ENCODE measurements at places on chromosomes 1 and 21.

GRCh38 chr1:164637461-164638375 lies 78.7 kb downstream of the PBX1 start:
- peak; percentile 41 for DNase-seq

DNA sequence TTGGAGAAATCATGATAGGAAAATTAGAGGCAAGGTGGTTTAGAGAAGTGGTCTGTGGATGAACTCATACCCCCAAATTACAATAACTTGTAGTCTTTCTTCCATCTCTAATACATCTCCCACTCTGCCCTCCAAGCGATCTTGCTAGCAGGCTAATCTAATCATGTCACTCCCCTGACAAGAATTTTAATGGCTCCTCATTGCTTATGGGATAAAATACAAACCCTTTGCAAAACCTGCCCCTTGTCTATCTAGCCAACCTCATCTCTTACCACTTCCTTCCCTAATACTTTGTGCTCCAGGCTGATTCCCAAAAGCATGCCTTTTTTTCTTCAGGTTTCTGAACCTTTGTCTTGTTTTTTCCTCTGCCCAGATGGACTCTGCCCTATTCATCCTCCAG lies 71.3 kb upstream of the LRRN2 start:
- DNase-seq = no peak

DNA sequence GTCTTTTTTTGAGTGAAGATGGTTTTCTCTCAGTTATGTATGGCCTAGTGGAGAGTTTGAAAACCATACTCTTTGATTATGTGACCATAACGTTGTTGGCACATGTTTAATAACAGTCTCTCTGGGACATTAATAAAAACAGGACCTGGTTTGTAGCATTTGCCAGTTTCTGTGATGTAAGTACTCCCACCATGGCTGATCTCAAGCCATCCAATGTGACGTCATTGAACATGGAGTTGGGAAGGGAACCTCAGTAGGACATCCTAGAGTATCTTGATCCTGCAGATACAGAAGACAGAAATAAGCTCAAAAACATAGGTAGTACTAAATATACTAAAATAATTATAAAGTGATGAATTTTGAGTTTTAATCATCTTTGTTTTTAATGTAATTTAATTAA lies 107.0 kb downstream of the ACTL8 start:
- no peak for DNase-seq

DNA sequence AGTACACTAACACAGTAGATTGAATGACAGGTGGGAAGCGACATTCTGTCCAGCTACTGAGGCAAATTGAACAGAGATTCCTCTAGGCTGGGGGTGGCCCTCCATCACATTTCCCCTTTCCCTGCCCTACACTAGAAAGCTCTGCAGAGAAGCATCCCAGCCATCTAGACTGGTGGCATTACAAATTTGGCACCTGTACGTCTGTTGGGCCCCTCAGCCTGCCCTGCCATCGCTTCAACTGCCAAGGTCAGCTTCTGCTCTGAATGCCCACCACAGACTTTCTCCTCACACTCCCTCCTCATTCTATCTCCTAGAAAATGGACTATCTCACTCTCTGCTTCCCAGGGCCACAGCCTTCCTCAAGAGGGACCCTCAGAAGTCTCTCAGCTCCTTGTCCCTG lies 16.7 kb downstream of the TRABD2B start:
- DNase-seq = no peak

DNA sequence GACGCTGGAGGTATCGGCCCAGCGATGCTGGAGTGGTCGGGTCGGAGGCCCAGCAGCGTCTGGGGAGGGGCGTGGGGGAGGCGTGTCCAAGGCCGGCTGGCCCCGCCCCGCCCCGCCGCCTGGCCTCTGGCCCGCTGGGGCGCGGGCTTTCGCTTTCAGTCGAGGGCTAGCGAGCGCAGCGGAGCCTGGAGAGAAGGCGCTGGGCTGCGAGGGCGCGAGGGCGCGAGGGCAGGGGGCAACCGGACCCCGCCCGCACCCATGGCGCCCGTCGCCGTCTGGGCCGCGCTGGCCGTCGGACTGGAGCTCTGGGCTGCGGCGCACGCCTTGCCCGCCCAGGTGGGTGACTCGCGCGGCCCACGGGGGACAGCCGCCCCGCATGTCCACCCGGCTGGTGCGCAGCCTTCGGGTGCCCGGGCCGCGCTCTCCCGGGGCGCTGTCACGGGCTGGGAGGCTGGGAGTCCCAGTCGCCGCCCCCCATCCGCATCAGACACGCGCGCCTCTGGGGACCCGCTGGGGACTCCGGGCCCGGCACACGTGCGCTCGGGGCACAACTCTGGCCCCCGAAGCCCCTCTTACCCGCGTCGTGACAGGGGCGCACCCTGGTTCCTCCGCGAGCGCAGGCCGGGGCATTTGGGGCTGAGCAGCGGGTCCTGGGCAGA lies at the start of gene TNFRSF1B:
TSS of gene TNFRSF1B (plus strand) at position 158 of the 659 bp plus-strand sequence. CDS start at position 259, 101 bp downstream.
- DNase-seq = no peak

DNA sequence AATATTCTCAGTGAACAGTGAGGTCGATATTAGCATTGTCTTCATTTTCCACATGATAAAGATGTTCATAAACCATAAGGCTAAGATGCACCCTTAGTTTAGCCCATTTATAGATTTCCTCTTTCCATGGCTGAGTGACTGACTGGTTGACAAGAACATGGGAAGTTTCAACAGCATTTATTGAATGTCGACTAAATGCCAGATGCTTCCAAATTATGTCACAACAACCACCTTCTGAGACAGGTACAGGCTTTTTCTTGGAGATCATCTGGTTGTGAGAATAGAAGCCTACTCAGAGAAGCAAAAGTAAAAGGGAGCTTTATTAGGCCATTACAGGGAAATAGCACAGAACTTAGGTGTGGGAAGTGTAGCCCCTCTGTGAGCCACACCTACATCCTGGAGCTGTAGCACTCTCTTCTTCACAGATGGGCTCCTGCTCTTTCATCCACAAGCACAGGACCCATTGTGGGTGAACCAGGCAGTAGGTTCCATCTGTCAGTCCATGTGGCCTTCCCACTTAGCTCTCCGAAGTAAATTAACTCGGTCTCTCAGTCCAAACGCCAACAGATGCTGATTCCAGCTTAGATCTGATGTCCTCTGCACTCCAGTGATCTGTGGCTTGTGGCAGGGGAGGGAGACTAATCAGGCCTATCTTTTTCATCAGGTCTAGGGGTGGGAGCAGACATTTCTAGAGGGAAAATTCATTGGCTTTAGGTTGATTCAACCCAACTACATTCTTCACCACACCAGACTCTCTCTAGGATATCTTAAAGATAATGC lies 14.3 kb downstream of the ATP2B4 start:
- DNase-seq = no peak

- no peak for DNase-seq
Measured at GRCh38 chr1:224430511-224431113, 4.0 kb downstream of the WDR26 start.

GRCh38 chr21:39502631-39503030 lies 50.9 kb downstream of the SH3BGR start:
- DNase-seq = peak; percentile 50

DNA sequence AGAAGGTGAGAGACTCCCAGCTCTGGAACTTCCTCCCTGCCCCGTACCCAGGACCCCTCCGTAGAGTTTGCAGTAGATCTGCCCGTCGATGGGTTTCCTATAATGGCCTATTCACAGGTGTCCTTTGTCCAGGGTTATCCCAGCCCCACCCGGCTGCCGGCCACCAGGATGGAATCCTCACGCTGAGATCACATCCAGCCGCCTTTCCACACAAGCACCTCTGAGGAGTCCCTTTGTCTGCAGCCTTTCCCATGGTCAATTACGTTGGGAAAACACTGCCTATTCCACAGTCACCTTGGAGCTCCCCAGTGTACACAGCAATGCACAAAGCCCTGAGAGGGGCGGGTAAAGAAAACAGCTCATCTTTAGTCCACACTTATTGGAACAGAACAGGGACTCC lies 190.0 kb upstream of the EDN2 start:
- DNase-seq = no peak

DNA sequence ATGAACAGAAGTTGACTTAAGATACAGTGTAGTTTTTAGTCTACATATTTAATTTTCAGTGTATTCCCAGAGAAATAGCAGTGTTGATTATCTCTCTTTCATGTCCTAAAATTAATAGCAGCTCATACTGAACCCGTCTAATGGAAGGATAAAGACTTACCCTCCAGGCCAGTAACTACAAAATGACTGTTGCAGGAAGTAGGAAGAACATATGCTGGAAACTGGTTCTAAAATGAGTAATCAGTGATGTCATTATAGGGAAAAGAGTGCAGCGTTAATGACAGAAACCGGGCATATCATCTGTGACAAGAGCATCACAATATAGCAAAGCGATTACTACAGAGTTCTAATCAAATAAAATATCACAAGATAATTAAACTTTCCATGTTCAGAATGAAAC lies 385.5 kb downstream of the SMYD3 start:
- DNase-seq = no peak

GRCh38 chr1:182766881-182767645 lies 22.5 kb upstream of the NPL start:
- no peak for DNase-seq

DNA sequence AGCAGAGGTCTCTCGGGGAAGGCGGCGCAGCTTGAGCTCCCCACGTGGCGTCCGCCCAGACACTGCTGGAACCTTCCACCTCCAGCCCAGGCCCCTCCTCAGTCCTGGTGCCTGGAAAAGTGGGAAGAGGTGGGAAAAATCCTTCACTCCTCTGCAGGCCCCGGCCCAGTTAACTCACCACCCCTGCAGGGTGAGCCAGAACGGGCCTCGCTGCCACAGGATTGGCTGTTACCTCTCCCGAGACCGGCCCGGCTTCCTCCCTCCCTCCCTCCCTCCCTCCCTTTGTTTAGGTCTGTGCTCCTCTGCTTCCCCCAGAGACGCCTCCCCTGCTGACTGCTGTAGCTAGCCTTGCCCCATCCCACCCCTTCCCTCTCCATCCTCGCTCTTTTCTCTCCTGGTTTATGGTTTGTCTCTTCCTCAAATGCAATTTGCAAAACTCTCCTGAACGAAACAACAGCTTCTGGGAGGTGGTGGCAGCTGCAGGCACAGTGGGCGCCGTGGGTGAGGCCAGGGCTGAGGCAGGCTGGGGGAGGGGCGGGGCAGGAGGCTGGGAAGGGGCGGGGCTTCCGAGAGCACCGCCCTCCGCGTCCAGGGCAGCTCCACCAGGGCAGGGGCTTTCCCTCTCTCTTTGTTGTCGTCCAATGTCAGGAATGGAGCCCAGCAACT lies 6.5 kb downstream of the CAPN9 start:
- no peak for DNase-seq

DNA sequence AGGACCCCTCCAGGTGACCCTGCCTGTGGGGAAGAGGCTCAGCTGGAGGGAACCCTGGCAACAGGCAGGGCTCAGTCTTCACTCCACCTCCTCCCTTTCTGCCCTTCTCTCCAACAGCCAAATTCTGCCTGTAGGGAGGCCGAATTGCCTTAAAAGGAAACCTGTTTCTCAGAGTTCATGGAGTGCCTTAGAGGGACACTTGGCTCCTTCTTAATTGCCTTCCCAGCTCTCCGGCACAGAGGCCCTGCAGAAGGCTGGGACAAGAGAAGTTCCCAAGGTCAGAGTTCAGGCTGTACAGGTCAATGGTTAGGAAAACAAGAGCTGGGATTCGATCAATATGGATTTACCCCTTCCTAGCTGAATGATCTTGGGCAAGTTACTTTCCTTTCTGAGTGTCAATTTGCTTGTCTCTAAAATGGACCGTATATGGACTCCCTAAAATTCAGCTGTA lies 6.2 kb downstream of the CSRP1 start:
- DNase-seq = no peak

GRCh38 chr1:245131026-245131393 lies 23.8 kb upstream of the KIF26B start:
- no peak for DNase-seq

DNA sequence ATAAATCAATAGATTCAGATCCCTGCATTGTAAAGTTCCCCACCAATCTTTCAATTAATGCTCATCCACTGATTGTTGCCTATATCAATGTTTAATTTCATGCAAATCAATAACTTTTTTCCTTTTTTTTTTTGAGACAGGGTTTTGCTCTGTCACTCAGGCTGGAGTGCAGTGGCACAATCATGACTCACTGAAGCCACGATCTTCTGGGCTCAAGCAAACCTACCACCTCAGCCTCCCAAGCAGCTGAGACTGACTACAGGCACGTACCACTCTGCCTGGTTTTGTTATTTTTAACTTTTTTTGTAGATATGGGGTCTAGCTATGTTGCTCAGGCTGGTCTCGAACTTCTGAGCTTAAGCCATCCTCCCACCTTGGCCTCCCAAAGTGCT lies 25.7 kb downstream of the DIO1 start:
- DNase-seq = no peak

GRCh38 chr1:203251466-203251865 lies 22.0 kb upstream of the CHIT1 start:
- DNase-seq = no peak

GRCh38 chr1:25912076-25912831 lies 6.0 kb upstream of the STMN1 start:
- no peak for DNase-seq

GRCh38 chr1:29698033-29698432 lies 461.7 kb downstream of the PTPRU start:
- DNase-seq = peak; percentile 81

DNA sequence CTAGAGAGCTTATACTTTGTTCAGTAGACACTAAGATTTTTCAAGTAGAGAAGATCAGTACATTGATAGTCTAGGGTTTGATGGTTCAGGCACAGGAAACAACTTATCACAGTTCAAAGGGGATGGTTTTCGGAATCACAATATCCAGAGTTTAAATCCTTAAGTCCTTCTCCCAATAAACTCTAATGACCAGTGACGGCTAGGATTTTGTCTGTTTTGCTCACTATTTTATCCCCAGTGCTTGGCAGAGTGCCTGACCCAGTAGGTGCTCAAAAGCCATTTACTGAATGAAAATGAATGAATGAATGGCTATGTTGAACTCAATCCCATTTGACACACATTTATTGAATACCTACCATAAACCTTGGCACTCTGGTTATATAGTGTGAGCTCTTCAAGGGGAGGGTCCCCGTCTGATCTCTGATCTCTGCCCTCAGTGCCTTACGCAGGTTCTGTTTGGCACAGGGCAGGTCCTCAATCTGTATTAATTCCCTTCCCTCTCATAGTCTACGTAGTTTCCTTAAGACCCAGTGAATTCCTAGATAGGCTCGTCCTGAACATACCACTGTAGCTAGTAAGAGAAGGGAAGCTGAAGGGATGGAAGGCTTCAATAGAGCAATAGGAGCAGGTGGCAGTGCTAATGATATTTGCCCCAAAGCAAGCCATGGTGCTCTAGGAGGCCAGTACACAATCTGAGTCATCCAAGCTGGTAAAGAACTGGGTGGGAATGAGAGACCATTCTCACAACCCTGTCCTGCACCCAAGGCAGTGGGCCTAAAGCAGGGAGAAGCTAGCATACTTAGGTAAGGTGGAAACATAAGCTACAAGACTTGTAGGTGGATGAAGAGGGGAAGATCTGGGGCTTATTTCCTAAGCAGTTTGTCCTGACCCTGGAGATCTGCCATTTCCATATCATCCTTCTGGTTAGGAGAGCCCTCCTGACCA lies 53.4 kb downstream of the DMAP1 start:
- no peak for DNase-seq

DNA sequence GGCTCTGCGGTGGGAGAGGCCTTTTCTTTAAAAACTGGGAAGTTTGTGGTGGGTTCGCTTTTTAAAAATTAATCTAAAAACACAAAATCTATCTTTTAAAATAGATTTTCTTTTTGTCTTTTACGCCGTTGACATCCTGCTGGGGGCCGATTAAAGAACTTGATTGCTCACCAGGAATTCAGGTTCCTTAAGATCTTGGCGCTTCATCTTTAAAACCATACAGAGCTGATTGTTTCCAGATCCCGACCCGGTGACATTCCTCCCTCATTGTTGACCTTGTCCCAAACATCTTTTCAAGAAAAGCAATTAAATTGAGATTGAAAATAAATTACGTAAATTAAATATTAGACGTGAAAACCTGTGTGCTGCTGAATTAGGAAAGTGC lies 546 bp upstream of the ZNF697 start:
- no peak for DNase-seq
